ENCODE measurements at places on chromosomes 7 and 10.

DNA sequence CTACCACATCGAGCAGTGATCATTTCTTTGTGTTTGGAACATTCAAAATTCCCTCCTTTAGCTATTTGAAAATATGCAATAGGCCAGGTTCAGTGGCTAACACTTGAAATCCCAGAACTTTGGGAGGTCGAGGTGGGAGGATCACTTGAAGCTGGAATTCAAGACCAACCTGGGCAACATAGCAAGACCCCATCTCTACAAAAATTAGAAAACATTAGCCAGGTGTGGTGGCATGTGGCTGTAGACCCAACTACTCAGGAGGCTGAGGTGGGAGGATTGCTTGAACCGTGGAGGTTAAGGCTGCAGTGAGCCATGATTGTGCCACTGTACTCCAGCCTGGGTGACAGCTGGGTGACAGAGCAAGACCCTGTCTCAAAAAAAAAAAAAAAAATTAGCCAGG, 15.3 kb upstream of the EXOC4 start:
- no peak for DNase-seq

GRCh38 chr10:87594864-87595263, 64.8 kb upstream of the PAPSS2 start:
- no peak for DNase-seq

DNA sequence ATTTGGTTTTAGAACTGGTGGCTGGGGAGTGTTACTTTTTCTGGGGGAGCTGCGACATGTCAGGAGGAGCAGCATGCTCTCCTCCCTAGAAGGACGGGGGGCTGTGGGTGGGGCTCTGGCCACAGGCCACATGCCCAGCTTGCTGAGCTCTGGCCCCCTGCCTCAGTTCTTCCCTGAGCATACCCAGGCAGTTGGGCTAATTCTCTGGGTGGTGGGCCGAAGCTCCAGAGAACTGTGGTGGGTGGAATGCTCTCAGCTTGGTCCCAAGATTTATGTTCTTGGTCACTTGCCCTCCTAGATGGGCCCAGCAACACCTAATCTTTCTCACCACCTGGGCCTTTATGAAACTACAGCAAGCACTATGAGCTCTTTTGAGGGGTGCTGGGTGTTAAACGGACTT, 5.1 kb upstream of the ZNF775 start:
- no peak for DNase-seq

- no peak for DNase-seq
These were observed 34.0 kb downstream of the TMEM120A start for GRCh38 chr7:75960372-75960771.

- no peak for DNase-seq
These were observed 205.2 kb upstream of the SHH start for GRCh38 chr7:156017431-156017830.

DNA sequence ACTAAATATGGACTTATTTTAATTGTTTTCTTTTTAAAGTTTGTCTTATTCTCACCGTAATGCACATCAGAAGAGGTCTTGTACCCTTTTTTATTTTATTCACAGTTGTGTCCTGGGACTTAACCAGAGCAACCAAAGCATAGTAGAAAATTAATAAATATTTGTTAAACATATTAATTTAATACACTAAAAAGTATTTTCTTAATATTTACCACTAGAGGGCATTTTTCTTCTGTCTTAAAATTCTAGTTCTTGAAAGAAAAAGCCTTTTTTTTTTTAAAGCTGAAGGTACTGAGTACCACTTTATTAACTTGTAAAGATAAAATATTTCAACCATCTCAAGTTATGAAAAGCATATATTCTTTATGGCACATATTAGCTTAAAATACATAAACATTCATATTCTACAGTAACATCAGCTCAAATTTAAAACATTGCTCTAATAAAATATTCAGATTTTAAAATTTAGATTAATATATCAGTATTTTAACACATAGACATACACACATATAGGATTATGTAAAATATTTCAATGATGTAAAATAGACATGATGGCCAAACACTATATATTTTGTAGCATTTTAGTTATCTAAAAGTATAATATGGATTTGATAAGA, 260.4 kb downstream of the SEMA3A start:
- DNase-seq = peak; percentile 7

DNA sequence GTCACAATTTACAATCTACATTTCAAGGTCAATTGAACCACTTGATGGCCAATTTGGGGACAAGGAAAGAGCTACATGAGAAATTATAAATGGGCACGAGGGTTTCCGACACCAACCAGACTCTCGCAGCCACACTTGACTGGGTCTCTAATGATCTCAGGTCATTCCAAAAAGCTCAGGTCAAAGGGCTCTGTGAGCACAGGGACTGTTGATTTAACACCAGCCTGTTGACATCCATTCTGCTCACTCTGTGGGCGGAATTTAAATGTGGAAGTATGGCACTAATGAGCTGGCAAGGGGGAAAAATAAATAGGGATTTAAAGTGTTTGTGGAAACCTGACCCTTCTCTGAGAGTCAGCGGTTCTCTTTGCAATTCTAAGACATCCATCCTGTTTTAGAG, 810.7 kb upstream of the AUTS2 start:
- no peak for DNase-seq

DNA sequence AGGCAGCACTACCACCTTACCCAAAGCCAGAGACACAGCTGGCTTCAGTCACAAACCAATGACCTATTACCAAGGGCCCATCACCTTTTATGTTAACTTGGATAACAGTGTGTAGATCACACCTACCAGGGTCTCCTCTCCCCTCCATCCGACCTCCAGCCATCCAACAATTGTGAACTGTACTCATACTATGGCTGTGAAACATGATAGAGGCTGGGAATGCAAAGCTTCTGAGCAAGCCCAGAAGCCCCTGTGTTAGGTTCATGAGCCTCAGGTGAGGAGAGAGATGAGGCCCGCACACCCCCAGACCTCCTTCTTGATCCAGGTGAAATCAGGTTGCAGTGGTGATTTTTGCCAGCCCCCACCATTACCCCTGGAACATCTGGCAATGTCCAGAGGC, 47.7 kb downstream of the PNLIPRP2 start:
- no peak for DNase-seq

GRCh38 chr10:43299579-43299978, 32.7 kb upstream of the RASGEF1A start:
- DNase-seq = peak; percentile 34

All from suppressor macrophage treated with lipopolysaccharide for 4 hours (primary cell).